ENCODE measurements at places on chromosomes 2 and 18. TPM values are rescaled to one million over a fixed set of nuclear protein-coding genes. Genes with fewer than 3 reads are reported as not detected.
A peak's percentile ranks its signal among the peaks of the same experiment; 100 is the strongest.

- H3K36me3 ChIP-seq, result no peaks in the 10 kb centered on the region
- no peak overlapping the region for H3K4me3 ChIP-seq
- H3K27ac ChIP-seq, result no peak overlapping the region
These were observed 2.2 kb downstream of the MYO7B start for GRCh38 chr2:127537644-127538043.

DNA sequence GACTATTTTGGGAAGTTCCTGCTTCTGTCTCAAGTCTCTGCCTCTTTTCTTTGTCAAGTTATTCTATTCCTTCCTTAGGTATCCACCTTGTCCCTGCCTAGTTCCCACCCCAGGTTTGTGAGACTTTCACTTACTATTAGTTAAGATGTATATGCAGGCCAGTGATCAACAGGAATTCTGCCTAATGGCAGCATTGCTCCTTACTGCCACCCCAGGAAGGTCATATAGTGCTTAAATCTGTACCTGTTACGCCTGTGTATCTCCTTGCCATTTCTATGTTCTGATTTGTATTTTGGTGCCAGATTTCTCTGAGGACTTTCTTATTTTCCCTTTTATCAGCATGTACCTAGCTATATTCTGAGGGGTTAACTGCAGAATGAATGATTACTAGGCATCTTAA, 746.0 kb upstream of the TMEFF2 start:
- no peaks in the 10 kb centered on the region for H3K27me3 ChIP-seq
- no peaks in the 10 kb centered on the region for H3K36me3 ChIP-seq
- DNase-seq, result no peak

DNA sequence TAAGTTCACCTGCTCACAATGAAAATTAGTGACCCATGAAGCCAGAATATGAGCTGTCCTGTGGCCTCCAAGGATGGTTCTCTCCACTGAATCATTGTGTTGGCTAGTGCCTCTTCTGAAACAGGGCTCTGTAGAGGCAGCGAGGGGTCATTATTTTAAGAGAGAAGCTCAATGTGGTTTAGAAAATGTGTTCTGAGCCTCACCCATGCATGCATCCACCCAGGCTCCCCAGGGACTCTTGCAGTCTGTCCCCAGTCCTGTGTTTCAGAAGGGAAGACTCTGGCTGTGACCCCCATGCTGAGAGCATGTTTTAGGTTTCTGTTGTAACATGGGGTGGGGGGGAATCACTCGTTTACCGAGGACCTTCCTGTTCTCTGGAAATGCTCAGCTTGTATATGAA, 135.2 kb downstream of the RNF144A start:
- DNase-seq, result no peak
- peaks cover 21% of the 10 kb centered on the region for H3K4me1 ChIP-seq
- no peaks in the 10 kb centered on the region for H3K27me3 ChIP-seq

DNA sequence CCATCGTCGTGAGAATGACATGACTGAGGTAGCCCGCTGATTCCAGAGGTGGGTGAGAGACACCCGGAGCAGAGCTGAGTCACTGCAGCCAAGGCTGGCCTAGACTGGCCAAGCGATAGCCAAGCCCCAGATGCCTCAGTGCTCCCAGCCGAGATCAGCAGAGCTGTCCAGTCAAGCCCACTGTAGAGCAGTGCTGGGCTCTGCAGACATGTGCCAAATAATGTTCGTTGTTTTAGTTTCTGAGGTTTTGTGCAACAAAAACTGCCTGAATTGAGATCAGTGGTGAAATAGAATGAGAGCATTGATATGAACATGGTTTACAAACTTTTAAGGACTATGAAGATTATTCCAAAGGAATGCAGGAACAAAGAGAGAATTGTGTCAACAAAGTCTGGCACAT, 42.1 kb downstream of the INSIG2 start:
- peaks cover 10% of the 10 kb centered on the region for H3K27me3 ChIP-seq
- no peak for DNase-seq
- no peak overlapping the region for H3K27ac ChIP-seq

- H3K4me3 ChIP-seq, result no peak overlapping the region
- no peaks in the 10 kb centered on the region for H3K27me3 ChIP-seq
- H3K4me1 ChIP-seq, result no peaks in the 10 kb centered on the region
- DNase-seq, result no peak
- no peak overlapping the region for H3K27ac ChIP-seq
- H3K36me3 ChIP-seq, result peaks cover 7% of the 10 kb centered on the region
These were observed 15.8 kb downstream of the RIOK3 start for GRCh38 chr18:23468753-23469459.

DNA sequence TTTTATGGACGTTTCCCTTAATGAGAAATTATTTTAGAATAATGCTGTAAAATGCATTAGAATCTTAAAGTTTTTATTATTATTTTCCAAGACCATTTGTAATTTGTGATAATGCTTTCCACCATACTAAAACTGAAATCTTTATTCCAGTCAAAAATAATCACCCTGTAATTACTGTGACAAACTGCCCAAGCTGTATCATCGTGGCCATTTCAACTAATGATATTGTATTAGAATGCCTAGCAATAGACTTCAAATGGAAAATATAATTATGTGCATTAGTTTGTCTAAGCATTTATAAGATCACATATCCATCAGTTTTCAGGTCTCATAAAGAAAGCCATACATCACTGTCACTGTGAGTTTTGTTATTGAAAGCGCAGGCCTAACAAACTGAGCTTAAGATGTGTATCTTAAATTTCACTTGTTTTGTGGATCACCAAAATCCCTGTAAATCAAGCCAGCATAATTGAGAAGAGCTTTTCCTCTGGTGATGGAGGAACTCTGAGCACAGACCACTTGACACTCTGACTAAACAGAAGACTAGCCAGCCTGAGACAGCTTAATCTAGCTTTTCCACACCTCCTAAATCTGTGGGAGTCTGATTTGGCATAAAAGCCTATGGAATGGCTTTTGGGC, 1312.2 kb upstream of the ACVR2A start:
- DNase-seq, result no peak
- H3K27me3 ChIP-seq, result no peaks in the 10 kb centered on the region
- H3K27ac ChIP-seq, result no peak overlapping the region
- no peaks in the 10 kb centered on the region for H3K36me3 ChIP-seq
- no peaks in the 10 kb centered on the region for H3K4me1 ChIP-seq

- no peak overlapping the region for H3K27ac ChIP-seq
- H3K4me1 ChIP-seq, result peaks cover 98% of the 10 kb centered on the region
- H3K27me3 ChIP-seq, result no peaks in the 10 kb centered on the region
- no peak overlapping the region for H3K4me3 ChIP-seq
These were observed 3.4 kb upstream of the PDCD1 start for GRCh38 chr2:241862093-241862492.

- H3K4me3 ChIP-seq, result peak overlapping the region; percentile 42
- peaks cover 8% of the 10 kb centered on the region for H3K27me3 ChIP-seq
- peak; percentile 58 for DNase-seq
- no peaks in the 10 kb centered on the region for H3K36me3 ChIP-seq
- no peak overlapping the region for H3K27ac ChIP-seq
These were observed 36.1 kb upstream of the MRPL33 start for GRCh38 chr2:27735263-27735904.

Gene DPP10
- not detected for total RNA-seq

Gene DRC1
- total RNA-seq, result not detected

Gene ANTXR1
- 0.64 TPM for total RNA-seq

Gene PAIP2B
- total RNA-seq, result 8.5 TPM

Gene LOXHD1
- 0.21 TPM for total RNA-seq

Data from T-cell (primary cell).